ENCODE measurements at places on chromosomes 5 and 9. TPM values are rescaled to one million over a fixed set of nuclear protein-coding genes. Genes with fewer than 3 reads are reported as not detected.

- no peak for DNase-seq
- H3K27ac ChIP-seq: no peak overlapping the region
- H3K27me3 ChIP-seq: no peaks in the 10 kb centered on the region
- no peaks in the 10 kb centered on the region for H3K36me3 ChIP-seq
- H3K4me3 ChIP-seq: no peak overlapping the region
- no peaks in the 10 kb centered on the region for H3K4me1 ChIP-seq
Observed at GRCh38 chr9:29691758-29692407, 2118.6 kb upstream of the C9orf72 start.

DNA sequence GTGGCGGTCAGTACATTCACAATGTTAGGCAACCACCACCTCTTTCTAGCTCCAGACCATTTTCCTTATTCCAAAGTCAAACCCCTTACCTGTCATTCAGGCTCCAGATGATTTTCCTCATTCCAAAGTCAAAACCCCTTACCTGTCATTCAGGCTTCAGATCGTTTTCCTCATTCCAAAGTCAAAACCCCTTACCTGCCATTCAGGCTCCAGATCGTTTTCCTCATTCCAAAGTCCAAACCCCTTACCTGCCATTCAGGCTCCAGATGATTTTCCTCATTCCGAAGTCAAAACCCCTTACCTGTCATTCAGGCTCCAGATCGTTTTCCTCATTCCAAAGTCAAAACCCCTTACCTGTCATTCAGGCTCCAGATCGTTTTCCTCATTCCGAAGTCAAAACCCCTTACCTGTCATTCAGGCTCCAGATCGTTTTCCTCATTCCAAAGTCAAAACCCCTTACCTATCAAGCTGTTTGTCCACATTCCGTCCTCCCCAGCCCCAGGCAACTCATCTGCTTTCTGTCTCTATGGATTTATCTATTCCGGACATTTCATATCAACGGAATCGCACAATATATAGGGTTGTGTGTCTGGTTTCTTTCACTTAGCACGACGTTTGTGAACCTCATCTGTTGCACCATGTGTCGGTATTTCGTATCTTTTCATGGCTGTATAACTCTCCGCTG is 5.2 kb downstream of the PLEKHG4B start:
- no peak overlapping the region for H3K27ac ChIP-seq
- no peaks in the 10 kb centered on the region for H3K4me1 ChIP-seq

DNA sequence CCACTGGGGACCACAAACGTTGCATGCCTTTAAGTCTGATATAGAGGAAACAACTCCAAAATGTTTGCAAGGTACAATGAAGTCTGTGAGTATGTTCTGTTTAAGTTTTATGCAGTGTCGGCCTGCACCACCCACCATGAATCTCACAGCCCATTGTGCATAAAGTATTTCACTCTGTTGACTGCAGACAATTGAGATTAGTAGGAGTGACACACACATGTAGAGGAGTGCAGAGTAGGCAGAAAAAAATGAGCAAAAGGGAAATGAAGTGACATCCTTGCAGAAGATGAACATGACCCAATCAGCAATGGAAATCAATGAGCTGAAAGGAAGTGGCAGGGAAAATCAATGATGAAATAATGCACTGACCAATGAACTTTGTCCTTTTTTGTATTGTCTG is 315.6 kb upstream of the PTPRD start:
- H3K4me3 ChIP-seq: no peak overlapping the region
- DNase-seq: no peak
- H3K36me3 ChIP-seq: no peaks in the 10 kb centered on the region
- H3K27me3 ChIP-seq: no peaks in the 10 kb centered on the region
- H3K4me1 ChIP-seq: no peaks in the 10 kb centered on the region
- H3K27ac ChIP-seq: no peak overlapping the region

- no peaks in the 10 kb centered on the region for H3K36me3 ChIP-seq
- H3K4me1 ChIP-seq: no peaks in the 10 kb centered on the region
- no peak overlapping the region for H3K4me3 ChIP-seq
Observed at GRCh38 chr5:34525761-34526160, 130.4 kb upstream of the RAI14 start.

DNA sequence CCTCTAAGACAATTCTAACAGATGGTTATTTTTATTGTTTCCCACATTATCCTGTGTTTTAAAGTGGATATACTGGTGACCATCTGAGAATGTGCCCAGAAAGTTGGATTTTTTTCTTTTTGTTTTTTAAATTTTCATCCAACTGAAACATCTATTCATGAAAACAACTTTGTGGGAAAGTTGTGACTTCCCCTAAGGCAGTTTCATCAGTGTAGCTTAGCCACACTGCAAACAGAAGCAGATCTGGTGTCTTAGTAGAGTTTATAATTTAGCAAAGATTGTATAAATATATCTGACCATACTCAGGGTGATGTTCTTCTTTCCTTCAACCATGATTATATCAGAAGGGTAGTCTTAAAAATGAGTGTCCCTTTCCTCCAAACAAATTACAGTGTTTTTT is 1241.3 kb downstream of the MAT2B start:
- no peaks in the 10 kb centered on the region for H3K36me3 ChIP-seq
- no peak overlapping the region for H3K4me3 ChIP-seq
- no peaks in the 10 kb centered on the region for H3K4me1 ChIP-seq
- DNase-seq: no peak
- H3K27ac ChIP-seq: no peak overlapping the region
- no peaks in the 10 kb centered on the region for H3K27me3 ChIP-seq

The ZDHHC11 gene
- total RNA-seq: 11.3 TPM

DNA sequence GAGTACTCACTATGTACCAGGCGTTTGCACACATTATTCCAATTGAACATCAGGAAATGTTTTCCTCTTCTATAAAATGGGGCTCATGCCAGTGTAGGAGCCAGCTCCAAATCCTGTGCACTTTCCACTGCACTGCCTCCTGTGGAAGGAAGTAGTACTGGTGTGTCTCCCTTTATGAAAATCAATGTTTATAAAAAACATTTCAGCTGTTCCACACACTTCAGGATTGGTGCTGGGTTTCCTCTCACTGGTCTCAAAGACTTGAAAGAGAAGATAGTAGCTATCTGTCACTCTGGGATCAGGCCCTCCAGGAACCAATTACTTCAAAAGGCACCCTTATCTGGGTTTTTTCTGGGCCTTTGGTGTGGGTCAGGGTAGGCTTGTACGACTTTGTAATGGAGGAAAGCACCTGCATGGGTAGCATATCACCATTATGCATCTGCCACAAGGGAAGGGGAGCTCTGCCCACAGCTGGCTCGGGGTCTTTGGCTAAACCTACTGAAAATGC is 32.5 kb downstream of the RAB14 start:
- no peaks in the 10 kb centered on the region for H3K27me3 ChIP-seq
- H3K27ac ChIP-seq: no peak overlapping the region
- no peaks in the 10 kb centered on the region for H3K4me1 ChIP-seq
- H3K4me3 ChIP-seq: no peak overlapping the region
- H3K36me3 ChIP-seq: no peaks in the 10 kb centered on the region

GRCh38 chr9:73050887-73051550 is 98.2 kb upstream of the ALDH1A1 start:
- H3K4me3 ChIP-seq: no peak overlapping the region
- H3K4me1 ChIP-seq: no peaks in the 10 kb centered on the region
- H3K27ac ChIP-seq: no peak overlapping the region
- H3K36me3 ChIP-seq: no peaks in the 10 kb centered on the region

- no peak overlapping the region for H3K27ac ChIP-seq
- H3K36me3 ChIP-seq: no peaks in the 10 kb centered on the region
- H3K27me3 ChIP-seq: no peaks in the 10 kb centered on the region
- no peak overlapping the region for H3K4me3 ChIP-seq
- no peaks in the 10 kb centered on the region for H3K4me1 ChIP-seq
Observed at GRCh38 chr5:418162-419121, 24.5 kb upstream of the EXOC3 start.

DNA sequence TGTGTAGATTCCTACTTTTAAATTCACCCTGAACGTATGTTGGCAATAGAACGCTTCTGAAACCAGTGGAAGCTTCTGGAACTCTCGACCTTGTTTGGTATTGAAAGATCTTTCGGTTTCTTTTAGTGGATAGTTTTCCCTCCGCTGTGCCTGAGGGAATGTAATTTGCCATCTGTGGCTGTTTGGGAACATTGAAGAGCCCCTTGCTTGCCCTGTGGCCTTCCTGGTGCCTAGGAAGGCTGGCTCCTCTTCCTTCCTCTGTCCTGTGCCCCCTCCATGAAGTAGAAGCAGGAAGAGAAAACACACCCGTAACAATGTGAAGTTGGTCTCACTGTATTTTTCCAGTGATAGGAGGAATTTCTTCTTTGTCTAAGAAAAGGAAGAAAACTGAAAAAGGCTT is 274.3 kb downstream of the AOPEP start:
- H3K27ac ChIP-seq: no peak overlapping the region
- DNase-seq: no peak
- no peaks in the 10 kb centered on the region for H3K4me1 ChIP-seq
- no peaks in the 10 kb centered on the region for H3K27me3 ChIP-seq
- H3K4me3 ChIP-seq: peak overlapping the region; percentile 31

- H3K36me3 ChIP-seq: no peaks in the 10 kb centered on the region
- no peak for DNase-seq
- H3K4me3 ChIP-seq: no peak overlapping the region
- H3K27ac ChIP-seq: no peak overlapping the region
- no peaks in the 10 kb centered on the region for H3K4me1 ChIP-seq
Observed at GRCh38 chr5:60993425-60993824, 48.4 kb downstream of the NDUFAF2 start.

The FCN1 gene
- 2.9 TPM for total RNA-seq

The BTNL9 gene
- total RNA-seq: 27.2 TPM

DNA sequence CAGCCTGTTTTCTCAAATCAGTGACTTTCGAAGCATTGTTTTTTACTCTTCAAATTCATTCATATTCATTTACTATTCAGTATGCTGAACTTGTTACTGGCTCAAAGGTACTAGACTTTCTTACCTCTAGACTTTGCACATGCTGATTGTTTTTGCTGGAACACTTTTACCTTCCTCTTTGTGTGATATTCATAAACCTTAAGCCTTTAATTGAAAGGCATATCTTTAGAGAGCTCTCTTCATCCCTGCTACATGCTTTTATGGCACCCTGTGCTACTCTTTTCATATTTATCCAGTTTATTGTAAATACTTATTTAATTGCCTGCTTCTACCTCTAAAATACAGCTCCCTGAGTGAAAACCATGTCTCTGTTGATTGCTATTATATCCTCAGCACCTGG is 48.7 kb upstream of the LRRC19 start:
- no peak overlapping the region for H3K4me3 ChIP-seq
- no peak for DNase-seq
- H3K27me3 ChIP-seq: no peaks in the 10 kb centered on the region
- no peak overlapping the region for H3K27ac ChIP-seq
- no peaks in the 10 kb centered on the region for H3K36me3 ChIP-seq

DNA sequence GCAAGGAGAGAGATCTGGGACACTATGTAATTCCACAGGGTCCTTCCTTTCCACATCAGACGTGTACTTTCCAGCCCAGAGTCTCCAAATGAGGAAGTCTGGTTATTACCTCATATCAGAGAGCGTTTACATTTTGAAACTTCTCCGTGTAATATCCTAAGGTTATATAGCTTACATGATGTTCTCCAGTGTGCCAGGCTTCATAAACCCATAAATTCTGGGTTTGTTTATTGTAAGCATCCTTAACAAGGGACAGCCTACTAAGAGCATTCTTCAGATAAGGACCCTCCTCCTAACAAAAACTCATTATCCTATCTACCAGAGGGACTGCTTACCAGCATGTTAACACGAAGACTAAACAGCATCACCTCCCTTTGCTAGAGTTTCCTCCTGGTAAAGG is 17.9 kb downstream of the SRFBP1 start:
- DNase-seq: no peak
- H3K36me3 ChIP-seq: no peaks in the 10 kb centered on the region
- no peak overlapping the region for H3K4me3 ChIP-seq
- H3K4me1 ChIP-seq: no peaks in the 10 kb centered on the region

The CEP78 gene
- 16.4 TPM for total RNA-seq

- H3K36me3 ChIP-seq: no peaks in the 10 kb centered on the region
- no peaks in the 10 kb centered on the region for H3K27me3 ChIP-seq
- no peak overlapping the region for H3K4me3 ChIP-seq
- H3K27ac ChIP-seq: no peak overlapping the region
- no peak for DNase-seq
Observed at GRCh38 chr9:81594415-81594814, 94.9 kb downstream of the TLE1 start.

DNA sequence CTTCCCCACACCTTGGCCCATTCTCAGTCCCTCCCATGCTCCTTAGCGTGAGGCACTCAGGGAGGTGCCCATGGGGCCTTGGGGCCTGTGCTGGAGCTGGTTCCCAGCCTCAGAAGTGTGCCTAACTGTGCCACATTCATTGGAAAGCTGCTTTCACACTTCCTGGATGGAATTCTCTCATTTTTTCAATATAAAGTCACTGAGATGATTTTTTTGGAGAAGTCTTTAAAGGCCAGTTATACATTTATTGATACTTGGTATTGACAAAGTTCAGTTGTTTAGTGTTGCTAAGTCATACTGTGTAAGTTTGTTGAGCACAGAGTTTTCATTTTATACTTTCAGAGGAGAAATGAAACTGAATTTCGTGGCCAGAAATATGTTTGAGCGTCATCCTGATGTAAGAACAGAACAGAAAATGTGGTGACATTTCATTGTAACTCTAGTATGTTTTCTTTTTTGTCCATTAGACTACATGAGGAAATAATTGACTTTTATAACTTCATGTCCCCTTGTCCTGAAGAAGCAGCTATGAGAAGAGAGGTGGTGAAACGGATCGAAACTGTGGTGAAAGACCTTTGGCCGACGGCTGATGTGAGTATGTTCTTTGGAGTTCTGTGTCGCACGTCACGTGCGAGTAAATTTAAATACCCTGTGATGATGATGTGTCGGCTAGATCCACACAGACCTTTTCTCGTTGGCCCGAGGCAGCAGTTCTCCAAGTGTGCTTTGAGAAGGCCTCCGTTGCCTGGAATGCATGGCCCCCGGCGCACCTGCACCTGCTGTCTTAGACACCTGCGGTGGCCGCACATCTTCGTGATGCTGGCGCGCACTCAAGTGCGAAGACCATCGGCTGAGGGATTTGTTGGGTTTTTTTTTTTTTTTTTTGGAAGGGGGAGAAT is 24.1 kb downstream of the TENT4A start:
- H3K27ac ChIP-seq: no peak overlapping the region
- no peaks in the 10 kb centered on the region for H3K36me3 ChIP-seq
- no peak overlapping the region for H3K4me3 ChIP-seq
- H3K4me1 ChIP-seq: peaks cover 3% of the 10 kb centered on the region
- H3K27me3 ChIP-seq: no peaks in the 10 kb centered on the region

DNA sequence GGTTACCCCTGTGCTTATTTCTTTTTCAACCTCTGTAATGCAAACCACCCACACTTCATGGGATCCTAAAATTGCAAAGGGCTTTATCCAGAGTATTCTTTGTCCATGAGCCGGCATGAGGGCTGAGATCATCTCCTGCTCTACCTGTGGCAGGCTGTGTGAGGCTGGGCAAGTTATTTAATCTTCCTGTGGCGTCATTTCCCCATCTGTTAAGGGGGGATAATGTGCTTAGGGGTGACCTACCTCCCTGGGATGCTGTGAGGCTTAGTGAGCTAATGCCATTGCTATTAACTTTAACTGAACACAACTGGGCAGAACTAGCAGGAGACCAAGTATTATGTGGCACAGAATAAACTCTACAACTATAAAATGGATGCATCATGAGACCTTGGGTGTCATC is 17.0 kb downstream of the FRMPD1 start:
- H3K27me3 ChIP-seq: no peaks in the 10 kb centered on the region
- H3K27ac ChIP-seq: no peak overlapping the region
- no peaks in the 10 kb centered on the region for H3K36me3 ChIP-seq
- DNase-seq: no peak
- no peaks in the 10 kb centered on the region for H3K4me1 ChIP-seq
- H3K4me3 ChIP-seq: no peak overlapping the region
